ENCODE measurements at places on chromosomes 12 and 14. TPM values are rescaled to one million over a fixed set of nuclear protein-coding genes. Genes with fewer than 3 reads are reported as not detected.

- H3K4me1 ChIP-seq = no peaks in the 10 kb centered on the region
- DNase-seq = no peak
- H3K4me3 ChIP-seq = no peak overlapping the region
- H3K27me3 ChIP-seq = peaks cover 12% of the 10 kb centered on the region
- no peak overlapping the region for H3K27ac ChIP-seq
Observed at GRCh38 chr14:101072945-101073597, 169.5 kb upstream of the RTL1 start.

GRCh38 chr14:65255029-65255545, 152.8 kb upstream of the MAX start:
- H3K36me3 ChIP-seq = peaks cover 4% of the 10 kb centered on the region
- no peak overlapping the region for H3K4me3 ChIP-seq
- DNase-seq = no peak
- H3K4me1 ChIP-seq = peaks cover 24% of the 10 kb centered on the region
- H3K27ac ChIP-seq = no peak overlapping the region

DNA sequence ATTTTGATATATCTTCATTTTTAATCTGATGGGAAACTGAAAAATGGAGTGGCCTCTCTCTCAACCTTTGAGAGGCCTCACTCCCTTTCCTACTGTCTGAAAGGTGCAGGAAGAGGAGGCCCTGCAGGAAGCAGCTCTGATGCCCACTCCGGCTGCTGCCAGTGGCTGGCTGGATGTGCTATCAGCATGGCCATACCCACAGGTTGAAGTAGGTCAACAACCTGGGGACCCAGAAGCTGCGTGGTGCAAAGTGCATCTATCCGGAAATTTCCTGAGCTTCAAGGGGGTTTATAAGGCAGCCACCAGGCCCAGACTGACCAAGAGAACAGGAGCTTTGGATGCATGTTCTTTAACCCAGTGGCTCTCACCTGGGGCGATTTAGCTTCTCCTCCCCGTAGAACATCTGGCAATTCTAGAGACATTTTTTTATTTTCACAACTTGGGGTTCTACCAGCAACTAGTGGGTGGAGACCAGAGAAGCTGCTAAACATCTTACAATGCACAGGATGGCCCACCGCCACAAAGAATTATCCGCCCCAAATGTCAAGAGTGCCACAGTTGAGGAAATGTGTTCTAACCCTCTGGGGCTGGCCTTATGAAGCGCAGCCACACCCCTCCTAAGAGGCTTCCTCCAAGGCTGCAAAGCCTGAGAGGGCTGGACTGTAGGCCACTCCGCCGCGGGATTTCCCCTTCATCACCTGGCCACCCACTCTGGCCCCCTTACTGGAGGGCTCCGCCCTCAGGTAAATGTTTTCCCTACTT, 8.2 kb upstream of the BATF start:
- peaks cover 13% of the 10 kb centered on the region for H3K36me3 ChIP-seq
- H3K27ac ChIP-seq = no peak overlapping the region
- peaks cover 47% of the 10 kb centered on the region for H3K4me1 ChIP-seq
- H3K4me3 ChIP-seq = no peak overlapping the region

DNA sequence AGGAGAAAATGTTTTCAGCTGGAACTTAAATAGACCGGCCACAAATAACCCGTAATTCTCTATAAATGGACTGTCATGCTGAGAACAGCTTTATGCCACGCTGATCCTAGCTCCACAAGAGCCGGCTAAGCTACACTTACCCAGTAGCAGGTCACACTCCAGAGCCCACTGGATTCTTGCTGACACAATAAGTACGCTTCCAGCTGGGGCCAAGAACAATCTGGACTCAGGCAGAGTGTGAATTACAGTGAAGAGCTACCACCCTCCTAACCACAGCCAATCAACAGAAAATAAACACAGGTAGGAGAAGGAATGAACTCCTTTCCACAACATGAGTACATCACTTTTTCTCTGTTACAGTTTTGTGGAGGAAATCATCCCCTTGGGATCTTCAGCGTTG, 531.3 kb downstream of the GALC start:
- H3K27me3 ChIP-seq = no peaks in the 10 kb centered on the region
- no peak overlapping the region for H3K4me3 ChIP-seq
- no peak overlapping the region for H3K27ac ChIP-seq

- no peaks in the 10 kb centered on the region for H3K27me3 ChIP-seq
- H3K4me1 ChIP-seq = no peaks in the 10 kb centered on the region
Observed at GRCh38 chr12:132546647-132547046, 56.7 kb downstream of the FBRSL1 start.

- no peak overlapping the region for H3K27ac ChIP-seq
- H3K4me1 ChIP-seq = no peaks in the 10 kb centered on the region
- DNase-seq = no peak
- peaks cover 1% of the 10 kb centered on the region for H3K27me3 ChIP-seq
- no peak overlapping the region for H3K4me3 ChIP-seq
Observed at GRCh38 chr12:90978117-90978770, 23.3 kb upstream of the CCER1 start.

DNA sequence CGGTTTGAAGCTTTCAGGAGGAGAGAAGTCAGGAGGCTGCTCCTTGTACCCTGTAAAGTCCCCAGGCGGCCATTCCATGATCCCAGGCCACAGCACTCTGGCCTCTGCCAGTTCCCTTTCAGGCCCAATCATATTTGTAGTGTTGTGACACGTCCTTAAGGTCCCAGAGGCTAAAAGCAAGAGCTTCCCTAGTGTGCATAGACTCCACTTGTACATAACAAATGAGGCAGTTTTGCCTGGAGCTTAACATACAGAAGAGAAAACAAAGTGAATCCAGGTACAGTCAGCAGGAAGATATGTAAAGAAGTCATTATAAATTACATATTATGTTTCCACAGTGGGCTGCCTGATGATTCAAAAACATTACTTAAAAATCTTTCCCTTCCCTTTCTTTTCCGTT, 81.1 kb upstream of the RPH3A start:
- DNase-seq = no peak
- no peak overlapping the region for H3K27ac ChIP-seq
- H3K4me1 ChIP-seq = no peaks in the 10 kb centered on the region
- peaks cover 3% of the 10 kb centered on the region for H3K27me3 ChIP-seq

GRCh38 chr12:109726511-109727038, 12.9 kb downstream of the FAM222A start:
- no peak overlapping the region for H3K4me3 ChIP-seq
- H3K27me3 ChIP-seq = no peaks in the 10 kb centered on the region
- H3K4me1 ChIP-seq = no peaks in the 10 kb centered on the region
- no peak for DNase-seq

- H3K27me3 ChIP-seq = no peaks in the 10 kb centered on the region
- peaks cover 18% of the 10 kb centered on the region for H3K36me3 ChIP-seq
- no peak overlapping the region for H3K4me3 ChIP-seq
- peaks cover 24% of the 10 kb centered on the region for H3K4me1 ChIP-seq
- DNase-seq = no peak
- no peak overlapping the region for H3K27ac ChIP-seq
Observed at GRCh38 chr14:77579780-77580179, 36.7 kb downstream of the SPTLC2 start.

- H3K36me3 ChIP-seq = peaks cover 5% of the 10 kb centered on the region
- DNase-seq = no peak
- H3K27ac ChIP-seq = no peak overlapping the region
Observed at GRCh38 chr12:102965281-102966155, 8.0 kb downstream of the ASCL1 start.

- H3K27ac ChIP-seq = no peak overlapping the region
- DNase-seq = no peak
- H3K4me1 ChIP-seq = peaks cover 3% of the 10 kb centered on the region
- peaks cover 25% of the 10 kb centered on the region for H3K27me3 ChIP-seq
Observed at GRCh38 chr12:62659453-62660295, 193.0 kb downstream of the MON2 start.

DNA sequence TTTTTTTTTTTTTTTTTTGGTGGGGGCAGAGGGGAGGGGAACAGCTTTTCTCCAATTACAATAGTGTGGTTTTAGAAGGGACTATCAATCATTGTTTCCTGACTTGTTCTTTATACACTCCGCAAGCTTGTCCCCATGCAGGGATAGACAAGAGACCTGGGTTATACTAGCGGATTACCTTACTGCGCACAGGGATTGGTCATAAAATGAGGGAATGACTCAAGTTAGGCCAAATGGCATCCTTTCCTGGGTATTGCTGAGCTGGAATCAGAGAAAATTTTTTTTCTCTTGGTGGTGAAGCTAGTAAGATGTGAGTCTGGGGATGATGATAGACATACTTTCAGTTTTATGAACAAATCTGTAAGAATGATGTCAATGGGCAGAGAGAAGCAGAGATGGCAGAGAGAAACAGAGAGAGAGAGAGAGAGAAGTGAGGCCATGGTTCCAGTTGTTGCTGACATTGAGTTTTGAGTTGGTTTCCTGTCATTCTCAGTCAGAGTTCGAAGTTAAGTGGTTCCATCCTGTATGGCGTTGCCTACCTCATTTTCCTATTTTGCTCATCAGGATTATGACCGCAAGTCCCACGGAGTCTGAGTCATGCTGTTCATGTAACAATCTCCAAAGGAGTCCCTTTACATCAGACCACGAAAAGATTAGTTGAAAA, 59.1 kb upstream of the OTOGL start:
- H3K27ac ChIP-seq = no peak overlapping the region
- no peak for DNase-seq

DNA sequence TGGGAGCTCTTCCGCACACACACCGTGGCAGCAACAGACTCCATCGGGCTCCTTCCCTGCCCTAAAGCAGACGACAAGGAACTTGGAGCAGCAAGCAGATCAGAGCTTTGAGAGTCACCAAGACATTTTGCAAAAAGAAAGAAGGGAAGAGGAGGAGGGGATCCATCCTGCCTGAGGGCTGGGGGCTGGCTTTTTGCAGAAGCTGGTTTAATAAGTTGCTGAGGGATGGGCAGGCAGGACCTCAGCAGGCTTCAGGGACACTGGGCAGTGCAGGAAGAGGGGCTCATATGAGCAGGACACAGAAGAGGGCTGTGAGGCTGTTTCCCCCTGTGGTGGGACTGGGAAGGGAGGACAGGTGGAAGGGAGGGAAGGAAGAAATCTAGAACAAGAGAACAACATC, 133.4 kb upstream of the GSC start:
- no peaks in the 10 kb centered on the region for H3K4me1 ChIP-seq
- no peak overlapping the region for H3K27ac ChIP-seq
- H3K4me3 ChIP-seq = no peak overlapping the region
- DNase-seq = no peak

- no peaks in the 10 kb centered on the region for H3K36me3 ChIP-seq
- no peak for DNase-seq
- H3K27me3 ChIP-seq = peaks cover 38% of the 10 kb centered on the region
- no peak overlapping the region for H3K4me3 ChIP-seq
- H3K4me1 ChIP-seq = no peaks in the 10 kb centered on the region
Observed at GRCh38 chr12:130715150-130715997, 725 bp downstream of the RIMBP2 start.

GRCh38 chr14:84042992-84043391, 1487.0 kb upstream of the FLRT2 start:
- H3K4me3 ChIP-seq = no peak overlapping the region
- H3K4me1 ChIP-seq = no peaks in the 10 kb centered on the region
- no peaks in the 10 kb centered on the region for H3K27me3 ChIP-seq
- H3K36me3 ChIP-seq = no peaks in the 10 kb centered on the region
- no peak overlapping the region for H3K27ac ChIP-seq

DNA sequence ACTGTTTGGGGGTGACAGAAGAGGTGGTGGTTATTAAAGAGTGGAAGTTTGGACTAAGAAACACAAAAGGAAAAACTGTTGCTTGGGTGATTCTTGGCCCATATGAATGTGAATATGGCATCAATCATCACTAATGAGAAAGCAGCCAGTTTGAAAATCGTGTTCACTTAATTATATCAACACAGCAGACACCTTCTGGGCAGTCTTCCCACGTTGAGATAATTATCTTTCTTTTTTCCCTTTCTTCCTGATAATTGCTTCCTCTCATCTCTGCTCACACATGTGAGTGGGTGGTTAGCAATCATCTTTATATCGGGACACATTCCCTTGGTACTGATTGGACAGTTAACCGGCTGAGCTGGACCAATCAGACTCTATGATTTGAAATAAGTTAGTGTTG, 539.7 kb downstream of the AACS start:
- DNase-seq = no peak
- no peaks in the 10 kb centered on the region for H3K4me1 ChIP-seq
- H3K27me3 ChIP-seq = no peaks in the 10 kb centered on the region
- H3K36me3 ChIP-seq = no peaks in the 10 kb centered on the region
- H3K27ac ChIP-seq = no peak overlapping the region

- H3K4me1 ChIP-seq = peaks cover 43% of the 10 kb centered on the region
- no peak overlapping the region for H3K4me3 ChIP-seq
- H3K36me3 ChIP-seq = peaks cover 1% of the 10 kb centered on the region
- no peak overlapping the region for H3K27ac ChIP-seq
Observed at GRCh38 chr12:116053479-116054200, 223.9 kb downstream of the MED13L start.

GRCh38 chr14:71472356-71473340, 459.6 kb upstream of the RGS6 start:
- no peaks in the 10 kb centered on the region for H3K27me3 ChIP-seq
- no peak for DNase-seq
- peak overlapping the region; percentile 6 for H3K4me3 ChIP-seq
- peak overlapping the region; percentile 27 for H3K27ac ChIP-seq
- H3K36me3 ChIP-seq = peaks cover 24% of the 10 kb centered on the region
- H3K4me1 ChIP-seq = peaks cover 71% of the 10 kb centered on the region

DNA sequence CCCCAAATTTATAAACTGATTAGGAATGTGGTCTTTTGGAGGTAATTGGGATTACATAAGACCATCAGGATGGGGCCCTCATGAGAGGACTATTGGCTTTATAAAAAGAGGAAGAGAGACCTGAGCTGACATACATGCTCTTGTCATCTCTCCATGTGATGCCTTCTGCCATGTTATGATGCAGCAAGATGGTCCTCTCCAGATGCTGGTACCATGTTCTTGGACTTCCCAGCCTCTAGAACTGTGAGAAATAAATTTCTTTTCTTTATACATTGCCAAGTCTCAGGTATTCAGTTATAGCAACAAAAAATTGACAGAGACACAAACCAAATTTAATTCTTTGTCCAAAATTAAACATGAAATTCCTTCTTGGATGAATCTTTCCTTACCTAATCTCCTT, 92.9 kb downstream of the EFCAB11 start:
- no peaks in the 10 kb centered on the region for H3K27me3 ChIP-seq
- no peak overlapping the region for H3K4me3 ChIP-seq
- DNase-seq = no peak
- H3K36me3 ChIP-seq = peaks cover 1% of the 10 kb centered on the region

DNA sequence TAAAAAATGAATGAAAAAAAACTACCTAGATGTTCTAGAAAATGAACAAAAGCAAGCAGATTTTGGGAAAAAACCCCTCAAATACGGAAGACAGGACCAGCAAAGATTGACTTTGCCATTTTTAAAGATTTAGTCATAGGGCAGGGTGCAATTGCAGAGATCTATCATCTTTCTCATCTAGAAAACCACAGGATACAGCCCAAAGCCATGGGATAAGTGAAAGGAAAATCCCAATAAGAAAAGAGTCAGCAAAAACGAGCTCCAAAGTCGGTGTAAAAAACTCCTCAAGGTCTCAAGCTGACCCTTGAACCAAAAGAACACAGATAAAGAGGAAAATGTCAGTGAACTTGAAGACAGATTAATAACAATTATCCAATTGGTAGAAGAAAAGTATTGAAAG, 28.0 kb downstream of the CEP290 start:
- H3K4me3 ChIP-seq = no peak overlapping the region
- H3K4me1 ChIP-seq = no peaks in the 10 kb centered on the region
- peaks cover 19% of the 10 kb centered on the region for H3K36me3 ChIP-seq
- no peaks in the 10 kb centered on the region for H3K27me3 ChIP-seq
- DNase-seq = no peak

- peaks cover 2% of the 10 kb centered on the region for H3K36me3 ChIP-seq
- no peaks in the 10 kb centered on the region for H3K4me1 ChIP-seq
- no peak overlapping the region for H3K27ac ChIP-seq
- DNase-seq = no peak
Observed at GRCh38 chr12:8629486-8630033, 16.9 kb upstream of the AICDA start.

PLEKHD1 gene
- total RNA-seq = not detected

DERA gene
- 15.3 TPM for total RNA-seq

PTHLH gene
- total RNA-seq = not detected

RNASE3 gene
- not detected for total RNA-seq
